Epithelial cell of umbilical artery (primary cell): ENCODE measurements at places on chromosomes 1 and 21. TPM values are rescaled to one million over a fixed set of nuclear protein-coding genes. Genes with fewer than 3 reads are reported as not detected.

The TINAGL1 gene
- total RNA-seq: 443 and 581 TPM in 2 replicates

The ASPM gene
- 33.1 and 40.6 TPM in 2 replicates for total RNA-seq

The ZNF697 gene
- total RNA-seq: 22.6 and 23.1 TPM in 2 replicates

The ADCY10 gene
- under 0.01 TPM in 2 replicates for total RNA-seq

The SPRR5 gene
- total RNA-seq: not detected in 2 replicates

The AGO4 gene
- 10.9 and 11.7 TPM in 2 replicates for total RNA-seq

The CACNA1E gene
- not detected in 2 replicates for total RNA-seq

The OR2M7 gene
- total RNA-seq: not detected in 2 replicates

The PKN2 gene
- 27.6 and 32.2 TPM in 2 replicates for total RNA-seq

The ELF3 gene
- 0.30 and 0.32 TPM in 2 replicates for total RNA-seq

The RSPO1 gene
- total RNA-seq: not detected in 2 replicates

The ELAPOR1 gene
- total RNA-seq: 0.15 and 0.32 TPM in 2 replicates

The GPR137B gene
- 4.0 and 6.8 TPM in 2 replicates for total RNA-seq

The OR2L13 gene
- not detected in 2 replicates for total RNA-seq

The OR6N1 gene
- total RNA-seq: not detected in 2 replicates

The S100A3 gene
- 0.30 and 0.97 TPM in 2 replicates for total RNA-seq

The LAD1 gene
- not detected in 2 replicates for total RNA-seq

The FAM72D gene
- 0.97 and 2.0 TPM in 2 replicates for total RNA-seq

The PDZK1 gene
- total RNA-seq: not detected in 2 replicates

The HLX gene
- total RNA-seq: 9.7 and 11.7 TPM in 2 replicates

The OLFM3 gene
- under 0.01 TPM in 1 of 2 replicates, not detected in the other for total RNA-seq

The TDRD5 gene
- not detected in 2 replicates for total RNA-seq

The SLC45A3 gene
- 8.2 and 8.8 TPM in 2 replicates for total RNA-seq

The MCL1 gene
- total RNA-seq: 272 and 333 TPM in 2 replicates

The COL6A1 gene
- 14.0 and 17.8 TPM in 2 replicates for total RNA-seq

The TRIM58 gene
- 0.32 and 0.91 TPM in 2 replicates for total RNA-seq

The CR1 gene
- total RNA-seq: not detected in 2 replicates

The DBT gene
- 2.9 and 13.5 TPM in 2 replicates for total RNA-seq

The NCF2 gene
- not detected in 2 replicates for total RNA-seq

The RAB7B gene
- total RNA-seq: 0.15 TPM in 1 of 2 replicates, not detected in the other

The IL12RB2 gene
- not detected in 2 replicates for total RNA-seq

The IFNLR1 gene
- not detected in 2 replicates for total RNA-seq

The TMEM222 gene
- 23.3 and 24.7 TPM in 2 replicates for total RNA-seq

The AMPD1 gene
- total RNA-seq: not detected in 2 replicates

The GUCA2B gene
- total RNA-seq: not detected in 2 replicates

The PM20D1 gene
- total RNA-seq: not detected in 2 replicates

The TMEM269 gene
- not detected in 2 replicates for total RNA-seq

The HSPA13 gene
- total RNA-seq: 69.8 and 71.9 TPM in 2 replicates

The S100A7 gene
- total RNA-seq: not detected in 2 replicates

The BCL2L15 gene
- total RNA-seq: under 0.01 and 1.6 TPM in 2 replicates

The U2AF1 gene
- 48.4 and 58.5 TPM in 2 replicates for total RNA-seq

The EPHX1 gene
- 2.9 and 7.9 TPM in 2 replicates for total RNA-seq
